ENCODE measurements at places on chromosomes 5 and 9.

GRCh38 chr9:70411121-70411929, 3.1 kb downstream of the KLF9 start:
- no peak for DNase-seq

- DNase-seq: no peak
Measured at GRCh38 chr9:91727316-91727861, 222.6 kb downstream of the ROR2 start.

GRCh38 chr9:130665431-130666392, 1.3 kb downstream of the PRDM12 start:
- no peak for DNase-seq

DNA sequence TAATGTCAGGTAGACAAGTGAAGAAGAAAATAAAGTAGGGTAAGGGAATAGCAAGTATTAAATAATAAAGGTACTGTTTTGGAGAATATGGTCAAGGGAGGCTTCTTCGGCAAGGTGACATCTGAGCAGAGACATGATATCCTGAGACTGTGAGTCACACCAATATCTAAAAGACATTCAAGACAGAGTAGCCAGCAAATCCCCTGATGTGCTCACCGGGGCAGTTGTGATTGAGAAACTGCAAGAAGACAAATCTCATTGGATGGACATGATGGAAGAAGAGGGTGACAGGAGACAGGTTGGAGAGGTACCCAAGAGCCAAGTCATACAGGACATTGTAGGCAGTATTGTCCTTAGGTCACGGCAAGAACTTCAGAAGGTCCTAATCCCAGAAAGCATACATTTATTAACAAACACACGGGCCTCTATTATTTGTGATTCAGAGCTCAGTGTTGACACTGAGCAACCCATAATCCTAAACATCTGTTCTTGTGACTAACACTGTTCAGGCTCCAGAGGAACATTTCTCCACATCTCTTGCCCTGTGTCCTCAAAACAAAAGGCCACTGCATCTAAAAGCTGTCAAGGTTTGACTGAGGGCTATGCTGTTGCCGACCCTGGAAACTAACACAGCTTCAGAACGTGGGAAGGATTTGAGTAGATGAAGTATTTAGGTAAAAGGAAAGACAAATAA, 258.7 kb upstream of the CLINT1 start:
- DNase-seq: no peak

GRCh38 chr5:99176186-99176585, 247.4 kb upstream of the CHD1 start:
- no peak for DNase-seq

- DNase-seq: no peak
Measured at GRCh38 chr9:1458503-1458902, 408.3 kb downstream of the DMRT2 start.

GRCh38 chr9:134811673-134812342, 68.8 kb upstream of the FCN2 start:
- DNase-seq: no peak

GRCh38 chr9:119775410-119775809, 406.2 kb upstream of the BRINP1 start:
- no peak for DNase-seq

DNA sequence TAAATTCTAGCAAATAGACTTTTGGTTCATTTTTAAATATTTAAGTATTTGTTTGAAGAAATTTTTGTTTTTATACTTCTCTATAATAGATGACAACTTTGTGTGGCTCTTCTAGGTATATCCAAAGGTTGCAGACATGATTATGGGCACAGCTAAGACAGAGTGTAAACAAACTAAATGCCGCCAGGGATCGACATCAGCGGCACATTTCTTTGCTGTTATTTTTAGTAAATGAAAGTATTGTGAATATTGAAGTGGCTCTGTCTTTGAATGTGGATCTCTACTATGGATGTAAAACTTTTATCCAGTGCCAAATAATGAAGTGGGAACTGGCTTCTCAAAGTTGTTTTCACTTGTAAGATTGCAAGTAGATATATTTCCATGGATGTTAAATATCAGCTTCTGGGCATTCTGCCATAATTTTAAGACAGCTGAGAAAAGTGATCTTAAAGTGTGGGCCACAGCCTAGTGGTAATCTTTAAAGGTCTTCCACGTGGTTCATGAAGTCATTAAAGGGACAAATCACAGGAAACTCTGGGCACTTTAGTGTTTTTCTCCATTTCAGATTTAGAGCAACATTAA, 589.9 kb downstream of the ZNF608 start:
- DNase-seq: no peak

Data from chondrocyte (in vitro differentiated cells).